NCI-H2171 treated with DMSO at 0.1 percent for 48 hours (cell line): ENCODE measurements at places on chromosomes 13 and 19.

GRCh38 chr13:65868099-65868498, 1362.0 kb downstream of the PCDH9 start:
- DNase-seq: peak; percentile 17

DNA sequence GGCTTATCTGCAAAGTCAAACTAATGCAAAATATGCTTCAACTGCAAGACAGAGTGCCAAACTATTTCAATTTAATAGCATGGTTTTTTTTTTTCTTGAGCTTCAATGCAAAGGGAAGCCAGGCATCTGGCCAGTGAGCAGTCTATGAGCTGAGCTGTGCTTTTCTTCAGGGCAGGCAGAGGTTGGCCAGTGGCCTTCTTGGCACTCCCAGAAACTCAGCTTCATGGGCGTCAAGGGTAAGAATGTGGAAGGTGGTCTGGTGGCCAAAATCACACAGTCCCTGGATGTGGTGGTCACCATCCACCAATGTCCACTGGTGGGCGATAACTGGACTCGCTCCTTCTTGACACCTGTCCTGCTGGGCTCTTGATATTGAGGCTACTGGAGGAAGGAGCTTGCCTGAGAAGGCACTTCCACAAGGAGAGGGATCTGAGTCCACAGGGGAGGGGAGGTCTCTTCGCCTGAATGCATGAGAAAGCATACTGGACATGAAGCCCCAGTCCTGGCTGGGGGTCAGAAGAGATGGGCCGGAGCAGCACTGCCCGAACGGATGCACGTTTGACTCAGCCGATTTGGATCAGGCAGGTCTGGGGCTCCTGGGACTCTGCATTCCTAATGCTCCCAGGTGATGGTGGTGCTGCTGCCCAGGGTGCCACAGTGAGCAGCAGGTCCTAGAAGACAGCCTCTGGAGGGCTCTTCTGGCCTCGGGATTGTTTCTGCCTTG, 17.1 kb downstream of the COL4A2 start:
- DNase-seq: no peak

GRCh38 chr19:1384478-1385110, 887 bp downstream of the NDUFS7 start:
- DNase-seq: no peak

DNA sequence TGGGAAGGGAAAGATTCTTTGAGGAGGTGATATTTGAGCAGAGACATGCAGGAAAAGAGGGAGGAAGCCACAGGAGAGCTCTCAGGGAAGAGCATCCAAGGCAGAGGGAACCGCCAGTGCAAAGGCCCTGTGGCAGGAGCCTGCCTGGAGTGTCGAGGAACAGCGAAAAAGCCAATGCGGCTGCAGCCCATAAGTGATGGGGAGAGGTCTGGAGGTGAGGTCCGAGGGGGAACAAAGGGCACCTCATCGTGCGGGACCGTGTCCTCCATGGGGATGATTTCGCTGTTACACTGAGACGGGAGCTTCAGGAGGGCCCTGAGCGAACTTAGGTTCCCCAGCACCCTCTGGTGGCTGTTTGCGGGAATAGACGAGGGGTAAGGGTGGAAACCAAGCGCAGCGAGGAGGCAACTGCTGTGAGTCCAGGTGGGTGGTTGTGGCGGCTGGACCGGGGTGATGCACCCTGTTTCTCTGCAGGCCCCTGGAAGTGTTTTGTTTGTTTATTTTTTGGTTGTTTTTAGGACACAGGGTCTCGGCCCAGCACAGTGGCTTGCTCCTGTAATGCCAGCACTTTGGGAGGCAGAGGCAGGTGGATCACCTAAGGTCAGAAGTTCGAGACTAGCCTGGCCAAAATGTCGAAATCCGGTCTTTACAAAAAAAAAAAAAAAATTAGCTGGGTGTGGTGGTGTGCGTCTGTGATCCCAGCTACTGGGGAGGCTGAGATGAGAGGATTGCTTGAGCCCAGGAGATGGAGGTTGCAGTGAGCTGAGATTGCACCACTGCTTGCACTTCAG, 5.9 kb upstream of the EHD2 start:
- peak; percentile 69 for DNase-seq

- DNase-seq: no peak
Observed at GRCh38 chr19:43595605-43595998, 332 bp downstream of the IRGQ start.

GRCh38 chr13:101115762-101116171, 300.5 kb downstream of the NALCN start:
- DNase-seq: peak; percentile 32

DNA sequence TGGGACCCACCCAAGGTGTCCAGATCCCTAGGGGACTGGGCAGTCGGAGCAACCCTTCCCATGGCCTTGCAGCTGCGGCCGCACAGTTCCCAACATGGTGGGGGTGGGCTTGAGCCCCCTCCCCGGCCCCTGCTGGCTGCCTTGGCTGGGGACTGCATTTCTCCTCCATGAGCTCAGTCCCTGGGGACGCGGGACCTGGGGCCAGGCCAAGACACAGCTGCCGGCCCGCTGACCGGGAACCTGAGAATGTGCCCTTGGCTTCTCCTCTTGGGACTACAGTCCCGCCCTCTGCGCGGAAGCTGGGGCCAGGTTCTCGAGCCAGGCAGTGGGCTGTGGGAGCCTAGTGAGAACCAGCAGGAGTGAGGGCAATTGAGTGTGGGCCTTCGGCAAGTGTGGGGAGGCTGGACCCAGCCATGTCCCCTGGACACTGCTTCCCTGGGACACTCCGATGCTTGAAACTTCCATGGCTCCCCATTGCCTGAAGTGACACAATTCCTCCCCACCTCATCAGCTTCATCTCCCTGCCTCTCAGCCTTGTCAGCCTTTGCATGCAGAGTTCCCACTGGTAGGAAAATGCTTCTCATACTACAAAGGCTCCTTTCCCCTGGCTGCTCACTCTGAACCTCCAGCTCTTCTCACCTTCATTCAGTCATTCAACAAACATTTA, 13.1 kb upstream of the NOTCH3 start:
- DNase-seq: no peak

DNA sequence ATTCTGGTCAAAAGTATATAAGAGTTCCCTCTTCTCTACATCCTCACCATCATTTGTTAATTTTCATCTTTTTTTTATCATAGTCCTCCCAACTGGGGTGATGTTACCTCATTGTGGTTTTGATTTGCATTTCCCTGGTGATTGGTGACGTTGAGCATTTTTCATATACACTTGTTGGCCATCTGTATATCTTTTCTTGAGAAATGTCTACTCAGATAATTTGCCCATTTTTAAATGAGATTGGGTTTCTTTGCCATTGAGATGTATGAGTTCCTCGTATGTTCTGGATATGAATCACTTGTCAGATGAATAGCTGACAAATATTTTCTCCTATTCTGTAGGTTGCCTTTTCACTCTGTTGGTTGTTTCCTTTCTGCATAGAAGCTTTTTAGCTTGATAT, 2.4 kb downstream of the CD33 start:
- no peak for DNase-seq

GRCh38 chr13:33202644-33203169, 82.8 kb downstream of the STARD13 start:
- no peak for DNase-seq

DNA sequence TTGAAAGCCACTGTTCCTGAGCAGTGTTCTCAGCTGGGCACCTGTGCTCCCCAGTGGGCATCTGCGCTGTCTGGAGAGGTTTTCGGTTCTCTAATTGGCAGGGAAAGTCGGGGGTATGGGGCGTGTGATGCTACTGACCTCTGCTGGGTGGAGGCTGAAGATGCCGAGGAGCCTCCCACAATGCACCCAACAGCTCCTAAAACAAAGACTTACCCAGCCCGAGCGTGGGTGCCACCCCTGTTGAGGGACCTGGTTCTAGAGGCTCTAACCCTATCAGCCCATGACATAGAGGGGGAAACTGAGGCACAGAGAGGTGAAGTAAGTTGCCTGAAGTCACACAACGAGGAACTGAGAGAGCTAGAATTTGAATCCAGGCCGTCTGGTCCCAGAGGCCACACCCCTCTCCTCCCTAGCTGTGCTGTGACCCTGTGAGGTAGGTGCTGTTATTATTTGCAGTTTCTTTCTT, 2.3 kb downstream of the SPACA4 start:
- peak; percentile 80 for DNase-seq

GRCh38 chr13:76286178-76286577, 600.0 kb downstream of the KCTD12 start:
- DNase-seq: no peak

- DNase-seq: no peak
Observed at GRCh38 chr19:15419413-15420025, 731 bp upstream of the AKAP8L start.

- no peak for DNase-seq
Observed at GRCh38 chr19:14149509-14149994, 13.2 kb upstream of the ASF1B start.

DNA sequence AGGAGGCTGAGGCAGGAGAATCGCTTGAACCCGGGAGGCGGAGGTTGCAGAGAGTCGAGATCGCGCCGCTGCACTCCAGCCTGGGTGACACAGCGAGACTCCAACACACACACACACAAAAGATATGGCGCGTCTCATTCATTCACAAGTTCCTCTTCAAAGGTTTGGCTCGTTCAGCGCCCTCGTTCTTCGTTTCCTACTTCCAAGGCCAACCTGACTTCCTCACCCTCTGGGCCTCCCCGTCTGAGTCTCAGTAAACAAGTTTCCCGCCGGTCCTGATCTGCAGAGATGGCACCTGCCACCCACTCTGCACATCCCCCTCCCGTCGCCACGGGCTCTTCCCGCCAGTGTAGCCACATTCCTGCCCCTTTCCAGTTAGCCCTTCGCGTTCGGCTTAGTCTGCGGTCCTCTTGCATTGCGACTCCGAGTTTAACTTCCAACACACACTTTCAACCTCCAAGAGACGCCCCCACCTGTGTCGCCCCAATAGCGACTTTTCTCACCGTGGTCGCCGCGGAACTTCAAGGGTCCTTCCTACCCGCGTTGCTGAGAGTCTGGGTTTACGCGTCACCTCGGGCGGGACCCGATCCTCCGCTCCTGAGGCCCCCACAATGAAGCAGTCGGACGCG, 1.3 kb upstream of the BSG start:
- peak; percentile 83 for DNase-seq

- DNase-seq: no peak
Observed at GRCh38 chr13:29605860-29606526, 10.5 kb upstream of the SLC7A1 start.

- no peak for DNase-seq
Observed at GRCh38 chr13:32253911-32254399, 61.2 kb downstream of the ZAR1L start.
